Mucosa of descending colon (tissue), 3 donors: ENCODE measurements at places on chromosomes 2 and 18. TPM values are rescaled to one million over a fixed set of nuclear protein-coding genes. Genes with fewer than 3 reads are reported as not detected.

ACTG2 gene
- 391 TPM for total RNA-seq

ALPG gene
- 0.54 TPM for total RNA-seq

GRCh38 chr2:30769891-30770462, 37.3 kb downstream of the CAPN13 start:
- DNase-seq, result no peak

MYO7B gene
- 118 TPM for total RNA-seq

DNA sequence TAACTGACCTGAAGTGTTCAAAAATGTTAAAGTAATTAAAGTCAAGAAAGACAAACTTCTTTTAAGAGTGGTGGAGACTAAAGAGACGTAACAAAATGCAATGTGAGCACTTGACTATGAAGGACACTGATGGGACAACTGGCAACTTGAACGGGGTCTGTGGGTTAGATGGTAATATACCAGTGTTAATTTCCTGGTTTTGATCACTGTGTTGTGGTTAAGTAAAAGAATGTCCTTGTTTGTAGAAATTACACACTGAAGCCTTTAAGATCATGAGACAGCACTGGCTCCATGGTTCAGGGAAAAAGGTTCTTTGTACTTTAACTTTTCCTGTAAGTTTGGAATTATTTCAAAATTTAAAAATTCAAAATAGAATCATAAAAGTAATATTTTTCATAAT, 58.2 kb downstream of the REL start:
- DNase-seq, result no peak

ACVR2A gene
- 33.0 TPM for total RNA-seq

SNRNP27 gene
- 23.9 TPM for total RNA-seq

DNA sequence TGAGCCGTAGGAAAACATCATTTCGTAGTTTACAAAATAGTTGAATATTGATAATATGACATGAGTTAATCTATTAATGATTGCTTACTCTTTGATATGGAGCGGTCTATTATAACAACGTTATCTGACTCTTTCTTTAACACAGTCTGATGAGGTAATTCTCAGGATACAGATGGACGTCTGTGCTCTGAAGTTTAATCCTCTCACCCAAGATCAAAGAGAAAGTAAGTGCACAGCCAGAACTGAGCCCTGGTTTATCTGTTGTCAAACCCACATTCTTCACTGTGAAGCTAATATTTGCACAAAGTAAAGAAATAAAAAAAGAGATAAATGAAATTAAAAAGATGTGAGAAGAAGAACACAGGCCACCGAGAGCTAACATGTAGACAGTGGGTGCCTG, 190.9 kb upstream of the COPS8 start:
- no peak for DNase-seq
